ENCODE measurements at places on chromosomes 11 and 22.

- no peak for DNase-seq
Measured at GRCh38 chr22:24685531-24686190, 82.7 kb downstream of the GGT1 start.

GRCh38 chr11:47136327-47136726 is 40.4 kb downstream of the ARFGAP2 start:
- peak; percentile 4 for DNase-seq

- DNase-seq: peak; percentile 89
Measured at GRCh38 chr11:33692013-33692504, 8.6 kb downstream of the C11orf91 start.

GRCh38 chr11:12318791-12319438 is 58.5 kb upstream of the PARVA start:
- DNase-seq: peak; percentile 85

DNA sequence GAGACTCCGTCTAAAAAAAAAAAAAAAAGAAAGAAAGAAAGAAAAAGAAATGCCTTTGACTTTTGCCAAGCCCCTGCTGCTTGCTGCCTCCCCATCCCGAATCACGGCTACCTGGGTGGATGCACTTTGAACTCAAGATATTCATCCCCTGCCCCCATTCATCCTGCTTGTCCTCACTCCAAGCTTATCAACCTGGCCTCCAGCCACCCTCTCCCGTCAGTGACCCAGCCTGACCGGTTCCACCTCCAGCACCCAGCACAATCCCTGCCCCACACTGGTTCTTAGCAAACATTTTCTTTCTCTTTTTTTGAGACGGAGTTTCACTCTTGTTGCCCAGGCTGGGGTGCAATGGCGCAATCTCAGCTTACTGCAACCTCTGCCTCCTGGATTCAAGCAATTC is 44.4 kb downstream of the CYTH4 start:
- no peak for DNase-seq

- peak; percentile 57 for DNase-seq
Measured at GRCh38 chr11:210122-210802, 2.8 kb downstream of the RIC8A start.

DNA sequence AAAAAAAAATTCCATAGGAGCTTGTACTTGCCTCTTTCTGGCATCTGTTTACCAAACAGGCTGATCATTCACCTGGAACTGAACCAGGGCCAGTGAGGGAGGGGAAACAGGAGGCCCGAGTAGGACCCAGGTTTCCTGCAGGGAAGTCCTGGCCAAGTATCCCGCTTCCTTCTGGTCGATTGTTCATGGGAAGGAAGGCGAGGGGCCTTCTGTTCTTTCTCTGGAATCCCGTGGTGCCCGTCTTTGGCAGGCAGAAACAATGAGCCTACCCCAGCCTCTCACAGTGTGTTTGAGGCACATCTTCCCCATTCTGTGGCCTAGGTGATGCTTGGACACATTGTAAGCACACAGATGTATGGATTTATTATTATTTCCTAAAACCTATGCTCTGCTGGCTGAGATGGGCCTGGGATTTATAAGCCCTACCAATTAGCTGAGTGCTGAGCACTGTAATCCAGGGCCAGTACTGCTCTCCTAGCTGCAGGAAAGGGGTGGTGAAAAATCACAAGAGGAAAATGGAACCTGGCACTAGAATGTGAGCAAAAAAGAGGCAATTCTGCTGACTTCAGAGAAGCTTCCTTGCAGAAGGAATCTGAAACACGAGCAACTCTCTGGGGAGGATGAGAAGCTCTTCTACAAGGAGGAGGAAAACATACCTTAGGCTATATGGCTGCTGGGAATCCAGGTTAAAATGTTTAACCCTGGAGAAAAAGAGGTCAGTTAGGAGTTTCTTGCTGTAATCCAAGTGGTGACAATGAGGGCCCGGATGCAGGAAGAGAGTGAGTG is 53.5 kb downstream of the PRR5L start:
- no peak for DNase-seq

DNA sequence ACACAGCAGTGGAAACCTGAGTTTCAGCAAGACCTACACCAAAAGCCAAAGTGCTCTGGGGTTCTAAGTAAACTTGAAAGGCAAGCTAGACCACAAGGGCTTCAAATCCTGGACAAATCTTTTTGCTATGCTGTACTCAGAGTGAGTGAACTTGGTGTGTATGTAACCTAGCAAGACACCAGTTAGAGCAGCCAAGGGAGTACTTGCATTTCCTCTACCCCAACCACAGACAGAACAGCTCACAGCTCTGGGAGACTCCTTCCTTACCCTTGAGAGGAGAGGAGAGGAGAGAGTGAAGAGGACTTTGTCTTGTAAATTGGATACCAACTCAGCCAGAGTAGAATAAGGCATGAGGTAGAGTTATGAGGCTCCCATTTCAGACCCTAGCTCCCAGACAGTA is 71.4 kb downstream of the CTSC start:
- DNase-seq: no peak

GRCh38 chr11:59076876-59077571 is 9.1 kb upstream of the GLYATL1B start:
- no peak for DNase-seq

DNA sequence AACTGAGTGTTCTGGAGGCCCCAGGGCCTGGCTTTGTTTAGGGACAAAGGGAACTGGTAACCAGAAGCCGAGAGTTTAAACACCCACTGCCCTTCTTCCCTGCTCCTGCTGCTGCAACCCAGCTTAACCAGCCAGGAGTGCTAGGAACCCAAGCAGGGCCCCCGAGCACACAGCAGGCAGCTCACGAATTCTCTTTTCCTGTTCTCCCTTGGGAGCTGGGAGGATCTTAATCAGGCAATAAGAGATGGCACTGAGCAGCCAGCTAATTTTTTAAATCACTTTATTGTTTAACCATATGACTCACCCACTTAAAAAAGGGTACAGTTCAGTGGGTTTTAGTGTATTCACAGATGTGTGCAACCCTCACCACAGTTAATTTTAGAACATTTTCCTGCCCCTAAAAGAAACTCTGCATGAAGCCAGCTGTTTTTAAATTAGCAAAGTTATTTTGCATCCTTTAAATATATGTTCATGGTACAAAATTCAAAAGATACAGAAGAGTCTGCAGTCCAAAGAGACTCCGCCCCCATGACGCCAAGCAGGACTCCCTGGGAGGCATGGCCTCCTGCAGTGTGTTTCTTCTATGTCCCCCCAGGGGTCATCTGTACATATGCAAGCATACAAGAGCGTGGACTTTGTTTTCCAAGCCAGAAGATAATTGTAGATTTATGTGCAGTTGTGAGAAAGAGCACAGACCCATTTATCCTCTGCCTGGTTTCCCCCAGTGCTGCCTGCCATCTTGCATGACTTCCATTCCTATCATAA is 18.9 kb upstream of the PPP6R3 start:
- DNase-seq: no peak

DNA sequence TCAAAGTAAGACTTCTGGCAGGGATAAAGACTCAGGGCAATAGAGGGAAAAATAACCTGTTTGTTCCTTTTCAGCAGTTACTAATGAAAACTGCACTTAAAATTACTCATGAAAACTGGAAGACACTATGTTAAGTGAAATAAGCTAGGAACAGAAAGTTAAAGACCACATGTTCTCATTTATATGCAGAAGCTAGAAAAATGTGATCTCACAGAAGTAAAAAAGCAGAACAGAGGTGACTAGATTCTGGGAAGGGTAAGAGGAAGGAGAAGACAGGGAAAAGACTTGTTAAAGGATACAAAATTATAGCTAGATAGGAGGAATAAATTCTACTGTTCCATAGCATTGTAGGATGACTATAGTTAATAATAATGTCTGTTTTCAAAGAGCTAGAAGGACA is 22.2 kb downstream of the HPS5 start:
- DNase-seq: no peak

GRCh38 chr11:89487016-89487415 is 4.2 kb downstream of the NOX4 start:
- no peak for DNase-seq

DNA sequence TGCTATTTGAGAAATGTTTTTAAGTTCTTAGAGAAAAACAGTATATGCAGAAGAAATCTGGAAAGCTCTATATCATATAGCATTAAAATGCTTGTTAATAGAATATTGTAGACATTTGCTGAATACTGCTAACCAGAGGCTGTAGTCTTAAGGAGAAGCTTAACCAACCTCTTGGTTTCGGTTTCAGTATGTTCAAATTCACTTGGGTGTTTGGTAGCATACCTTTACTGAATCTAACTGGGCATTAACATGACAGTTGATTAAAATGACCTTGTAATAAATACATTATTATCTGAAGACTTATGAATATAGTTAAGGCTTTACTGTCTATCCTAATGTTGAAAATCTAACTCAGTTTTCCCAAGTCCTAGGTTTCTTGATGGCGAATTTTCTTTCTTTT is 5.4 kb downstream of the PCF11 start:
- no peak for DNase-seq

- DNase-seq: no peak
Measured at GRCh38 chr11:63883791-63884190, 33.2 kb downstream of the RCOR2 start.

DNA sequence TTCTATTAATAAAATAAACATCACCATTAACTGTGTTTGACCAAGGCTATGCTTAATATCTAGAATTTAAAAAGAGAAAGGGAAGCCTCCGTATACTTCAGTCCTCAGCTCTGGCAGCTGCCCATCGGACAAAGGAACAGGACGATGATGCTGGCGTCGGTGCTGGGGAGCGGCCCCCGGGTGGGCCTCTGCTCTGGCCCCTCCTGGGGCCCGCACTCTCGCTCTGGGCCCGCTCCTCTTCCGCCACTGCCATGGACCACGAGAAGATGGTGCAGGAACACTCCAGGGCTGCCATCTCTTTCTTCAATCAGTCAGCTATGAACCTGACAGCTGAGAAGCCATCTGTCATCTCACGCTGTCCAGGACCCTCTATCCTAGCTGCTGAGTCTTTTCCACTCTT is 25.3 kb downstream of the PDHX start:
- no peak for DNase-seq

DNA sequence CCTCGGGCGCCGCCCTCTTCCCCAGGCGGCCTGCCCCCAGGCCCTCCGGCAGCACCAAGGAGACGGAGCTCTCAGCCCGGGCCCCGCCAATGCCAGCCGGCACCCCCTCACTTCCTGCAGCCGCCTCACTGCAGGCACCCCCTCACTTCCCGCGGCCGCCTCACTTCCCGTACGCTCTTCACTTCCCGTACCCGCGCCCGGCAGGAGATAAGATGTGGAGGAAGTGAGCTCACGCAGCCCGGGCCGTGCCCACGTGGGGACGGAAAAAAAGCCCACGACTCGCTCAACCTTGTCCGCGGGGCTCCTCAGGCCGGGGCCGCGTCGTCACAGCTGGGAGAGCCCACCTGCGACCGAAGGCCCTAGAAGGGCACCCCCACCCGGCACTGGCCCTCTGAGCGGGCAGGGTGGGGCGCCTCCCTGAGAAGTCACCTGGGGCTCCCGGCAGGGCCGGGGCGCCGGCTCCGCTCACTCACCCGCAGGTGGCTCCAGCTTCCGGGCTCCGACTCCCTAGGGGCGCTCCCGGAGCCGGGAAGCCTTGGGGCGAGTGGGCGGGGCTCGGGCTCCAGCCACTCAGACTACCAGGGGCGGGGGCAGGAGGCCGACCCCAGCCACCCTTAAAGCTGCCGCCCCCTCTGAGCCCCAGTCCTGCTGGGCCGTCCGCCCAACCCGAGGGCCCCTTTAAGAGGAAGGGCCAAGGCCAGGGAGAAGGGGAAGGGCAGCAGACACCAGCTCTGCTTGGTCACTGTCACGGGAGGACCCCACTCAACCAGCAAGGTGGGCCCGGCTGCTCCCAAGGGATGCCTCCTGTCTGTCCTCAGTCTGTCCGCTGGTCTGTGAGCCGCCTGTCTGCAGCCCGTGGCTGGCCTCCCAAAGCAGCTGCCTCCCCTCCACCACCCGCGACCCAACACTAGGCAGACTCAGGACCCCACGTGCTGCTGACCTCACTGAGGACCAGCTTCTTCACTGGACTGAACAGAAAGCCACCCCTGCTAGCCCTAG is 31.4 kb downstream of the PISD start:
- DNase-seq: peak; percentile 88

- DNase-seq: no peak
Measured at GRCh38 chr22:34897126-34897525, 168.8 kb upstream of the ISX start.

- DNase-seq: no peak
Measured at GRCh38 chr11:119786431-119787073, 57.6 kb upstream of the NECTIN1 start.

GRCh38 chr22:27591060-27591459 is 210.5 kb downstream of the MN1 start:
- no peak for DNase-seq

DNA sequence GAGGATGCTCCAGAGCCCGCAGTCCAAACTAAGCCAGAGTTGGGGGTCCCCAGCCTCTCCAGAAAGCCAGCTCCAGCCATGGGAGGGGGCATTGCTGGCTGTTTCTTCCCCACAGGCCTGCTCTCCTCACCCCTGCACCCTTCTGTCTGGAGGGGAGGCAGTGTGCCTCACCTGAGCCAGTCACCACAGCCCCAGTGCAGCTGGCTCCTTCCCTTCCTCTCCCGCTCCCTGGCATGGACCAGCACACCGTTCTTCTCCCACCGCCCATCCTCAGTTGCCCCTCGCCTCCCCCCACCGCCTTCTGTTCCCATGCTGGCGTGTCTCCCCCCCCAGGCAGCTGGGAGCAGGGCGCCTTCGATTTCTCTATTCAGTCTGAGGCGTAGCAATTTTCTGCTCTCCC is 110.5 kb upstream of the THY1 start:
- DNase-seq: peak; percentile 59

DNA sequence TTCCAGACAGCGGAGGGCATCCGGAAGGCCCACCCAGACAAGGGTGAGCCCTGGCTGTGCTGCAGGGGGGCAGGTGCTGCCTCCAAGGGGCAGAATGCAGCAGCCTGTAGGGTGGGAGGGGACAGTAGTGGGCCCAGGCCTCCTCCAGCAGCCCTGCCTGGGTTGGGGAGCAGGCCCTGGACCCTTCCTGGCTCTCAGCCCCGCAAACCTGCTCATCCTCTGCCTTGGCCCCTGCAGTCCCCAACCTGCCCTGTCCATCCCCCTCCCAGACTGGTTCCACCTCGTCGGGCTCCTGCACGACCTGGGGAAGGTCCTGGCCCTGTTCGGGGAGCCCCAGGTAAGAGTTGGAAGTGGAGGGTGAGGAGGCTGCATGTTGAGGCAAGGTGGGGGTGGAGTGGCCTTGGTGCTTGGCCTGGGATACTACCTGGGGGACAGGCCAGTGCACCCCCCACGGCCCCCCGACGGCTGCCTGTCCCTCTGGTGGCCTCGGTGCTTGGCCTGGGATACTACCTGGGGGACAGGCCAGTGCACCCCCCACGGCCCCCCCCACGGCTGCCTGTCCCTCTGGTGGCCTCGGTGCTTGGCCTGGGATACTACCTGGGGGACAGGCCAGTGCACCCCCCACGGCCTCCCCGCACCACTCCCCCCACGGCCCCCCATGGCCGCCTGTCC is 1.5 kb downstream of the MIOX start:
- DNase-seq: no peak

DNA sequence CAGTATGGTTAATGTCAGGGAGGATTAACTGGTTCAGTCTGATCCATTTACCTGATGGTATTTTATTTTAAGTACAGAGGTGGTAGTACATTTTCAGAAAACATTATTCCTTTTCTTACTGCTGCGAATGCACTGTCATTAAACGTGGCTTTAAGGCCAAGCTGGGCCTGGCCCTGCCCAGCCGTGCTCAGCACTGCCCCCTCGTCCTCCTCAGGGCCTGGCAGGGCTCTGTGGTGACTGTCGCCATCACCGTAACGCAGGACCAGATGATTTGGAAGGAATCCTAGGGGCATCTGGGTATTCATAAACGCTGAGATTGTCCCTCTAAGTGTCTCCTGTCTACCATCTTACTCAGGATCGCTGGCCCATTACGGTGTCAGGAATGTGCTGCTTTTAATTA is 302.0 kb downstream of the TBC1D22A start:
- DNase-seq: no peak

All from sigmoid colon (tissue), 7 donors.